ENCODE measurements at places on chromosomes 11 and 22. TPM values are rescaled to one million over a fixed set of nuclear protein-coding genes. Genes with fewer than 3 reads are reported as not detected.

- no peak for DNase-seq
Observed at GRCh38 chr11:84289381-84289906, 1003.3 kb upstream of the CCDC90B start.

DNA sequence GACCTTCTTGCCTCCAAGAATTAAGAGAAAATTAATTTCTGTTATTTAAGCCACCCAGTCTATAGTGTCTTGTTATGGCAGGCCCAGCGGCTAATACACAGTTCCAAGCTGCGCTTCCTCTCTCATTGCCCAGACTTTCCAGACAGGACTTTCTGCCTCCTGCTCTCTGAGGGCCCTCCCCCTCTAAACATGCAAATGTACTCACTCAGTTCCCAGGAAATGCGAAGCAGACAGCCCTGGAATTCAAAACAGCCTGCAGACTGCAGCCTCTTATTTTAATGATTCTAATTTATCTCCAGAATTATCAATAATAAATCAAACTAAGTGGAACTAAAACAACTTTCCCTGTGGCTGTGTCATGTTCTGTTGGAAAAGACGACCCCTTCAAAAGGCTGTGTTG lies 115.5 kb upstream of the ISX start:
- peak; percentile 21 for DNase-seq

DNA sequence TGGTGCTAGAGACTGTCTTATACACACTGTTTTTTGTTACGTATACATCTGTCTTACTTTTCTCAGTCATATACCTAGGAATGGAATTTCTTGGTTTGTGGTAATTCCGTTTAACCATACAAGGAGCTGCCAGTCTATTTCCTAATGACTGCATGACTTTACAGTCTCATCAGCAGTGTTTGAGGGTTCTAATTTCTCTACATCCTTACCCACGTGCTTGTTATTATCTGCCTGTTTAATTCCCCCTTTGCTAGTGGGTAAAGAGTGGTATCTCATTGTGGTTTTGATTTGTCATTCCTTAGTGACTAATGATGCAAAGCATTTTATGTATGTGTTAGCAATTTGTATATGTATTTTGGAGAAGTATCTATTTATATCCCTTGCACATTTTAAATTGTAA lies 1008.0 kb downstream of the FAM181B start:
- DNase-seq, result no peak

GRCh38 chr22:50399751-50400331 lies 56.7 kb downstream of the PPP6R2 start:
- peak; percentile 75 for DNase-seq

- DNase-seq, result no peak
Observed at GRCh38 chr22:40451210-40451609, 80.8 kb downstream of the SGSM3 start.

DNA sequence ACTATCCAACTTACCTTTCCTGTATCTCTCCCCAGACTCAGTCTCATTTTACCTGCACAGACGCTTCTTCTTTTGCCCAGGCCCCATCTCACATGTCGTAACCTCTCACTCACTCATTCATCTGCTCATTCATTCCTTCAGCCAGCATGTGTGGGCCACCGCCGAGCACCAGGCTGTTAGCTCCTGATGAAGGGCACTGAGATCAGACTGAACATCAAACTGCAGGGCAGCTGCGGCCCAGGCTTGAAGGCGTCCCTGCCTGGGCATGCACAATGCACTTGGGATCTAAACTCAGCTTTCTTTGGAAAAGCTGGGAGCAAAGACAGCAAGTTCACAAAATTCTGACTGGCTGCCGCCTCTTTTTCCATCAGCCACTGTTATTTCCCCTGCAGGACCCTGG lies 1456.3 kb downstream of the BRD1 start:
- DNase-seq, result no peak

The TRPC6 gene
- total RNA-seq, result 0.09 TPM

Measured in neural progenitor cell (in vitro differentiated cells).